ENCODE measurements at places on chromosomes 2 and 18. TPM values are rescaled to one million over a fixed set of nuclear protein-coding genes. Genes with fewer than 3 reads are reported as not detected.
A peak's percentile ranks its signal among the peaks of the same experiment; 100 is the strongest.

- DNase-seq, result no peak
Observed at GRCh38 chr18:44518666-44519065, 162.0 kb upstream of the SETBP1 start.

GRCh38 chr2:57894381-57894780, 152.2 kb upstream of the VRK2 start:
- DNase-seq, result no peak

Gene ARL4C
- total RNA-seq, result 3.5 TPM

DNA sequence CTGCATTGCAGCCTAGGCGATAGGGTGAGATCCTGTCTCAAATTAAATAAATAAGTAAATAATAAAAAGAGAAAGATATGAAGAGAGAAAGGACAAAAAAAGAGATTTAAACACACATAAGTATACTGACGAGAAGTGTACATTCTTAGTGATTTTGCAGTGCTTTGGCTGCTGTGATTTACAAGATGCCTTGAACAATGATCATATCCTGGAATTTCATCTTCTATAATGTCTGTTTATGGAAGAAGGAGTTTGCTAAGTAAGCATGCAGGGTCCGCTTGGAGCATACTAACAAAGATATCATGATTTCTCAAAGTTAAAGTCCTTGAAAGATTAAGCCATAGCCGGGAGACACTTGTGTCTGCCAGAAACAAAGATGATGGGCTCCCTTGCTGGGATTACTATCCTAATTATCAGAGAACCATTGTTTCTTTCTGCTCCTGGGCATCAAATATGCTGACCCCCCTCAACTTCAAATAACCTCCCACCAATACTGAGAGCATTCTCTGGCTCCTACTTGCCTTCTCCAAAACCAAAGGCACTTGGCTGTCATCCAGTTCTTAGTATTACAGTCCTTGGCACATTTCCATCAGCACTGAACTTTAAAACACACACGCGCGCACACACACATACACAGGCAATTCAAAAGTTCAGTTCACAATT, 47.5 kb upstream of the STAM2 start:
- DNase-seq, result peak; percentile 51

- DNase-seq, result peak; percentile 37
Observed at GRCh38 chr2:46337208-46337994, 40.2 kb downstream of the EPAS1 start.

DNA sequence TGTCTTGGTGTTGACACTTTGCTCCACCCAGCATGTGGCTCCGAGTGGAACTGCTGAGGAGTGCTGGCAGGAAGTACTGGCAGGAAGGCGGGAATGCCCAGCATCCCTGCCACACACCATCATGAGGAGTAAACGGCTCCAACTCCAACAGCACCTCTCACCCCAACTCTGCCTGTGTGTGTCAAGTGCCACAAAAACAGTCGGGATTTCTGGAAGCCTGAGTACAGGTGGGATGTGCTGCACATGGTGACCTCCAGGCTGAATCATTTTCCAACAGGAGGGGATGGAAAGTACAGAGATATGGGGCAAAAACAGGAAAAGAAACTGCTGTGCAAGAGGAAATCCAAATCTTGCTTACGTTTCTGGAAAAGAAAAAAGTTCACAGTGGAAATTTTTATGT, 53.6 kb downstream of the PARD6G start:
- no peak for DNase-seq

DNA sequence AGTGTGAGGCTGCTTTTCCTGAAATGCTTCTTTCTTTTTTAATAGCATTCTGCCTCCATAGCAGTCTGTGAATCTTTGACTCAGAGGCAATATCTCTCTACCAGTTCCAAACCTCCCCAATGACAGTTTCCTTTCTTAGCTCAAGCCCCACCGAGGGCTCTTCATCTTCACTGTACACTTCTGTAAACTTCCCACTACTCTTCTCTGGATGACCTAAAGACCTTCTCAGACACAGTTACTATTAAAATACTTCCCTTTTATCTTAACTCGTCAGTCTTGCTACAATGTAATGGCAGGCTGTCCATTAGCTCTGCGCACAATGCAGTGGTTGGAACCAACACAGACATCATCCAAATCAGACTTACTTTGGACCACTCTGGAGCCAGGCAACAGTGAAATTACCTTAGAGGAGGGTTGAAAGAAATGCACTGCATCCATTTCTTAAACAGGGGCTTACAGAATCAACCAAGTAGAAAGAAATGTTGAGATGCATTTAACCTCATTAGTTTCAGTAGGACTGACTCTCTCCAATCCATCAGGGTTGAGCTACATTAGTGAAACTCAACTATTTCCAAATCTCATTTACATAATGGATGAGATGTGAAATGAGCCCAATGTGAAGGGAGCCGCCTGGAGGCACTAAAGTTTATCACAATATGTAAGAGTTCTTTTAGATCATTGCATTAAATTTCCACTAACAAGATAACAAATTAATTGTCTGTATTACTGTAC, 343.8 kb downstream of the SETBP1 start:
- no peak for DNase-seq

DNA sequence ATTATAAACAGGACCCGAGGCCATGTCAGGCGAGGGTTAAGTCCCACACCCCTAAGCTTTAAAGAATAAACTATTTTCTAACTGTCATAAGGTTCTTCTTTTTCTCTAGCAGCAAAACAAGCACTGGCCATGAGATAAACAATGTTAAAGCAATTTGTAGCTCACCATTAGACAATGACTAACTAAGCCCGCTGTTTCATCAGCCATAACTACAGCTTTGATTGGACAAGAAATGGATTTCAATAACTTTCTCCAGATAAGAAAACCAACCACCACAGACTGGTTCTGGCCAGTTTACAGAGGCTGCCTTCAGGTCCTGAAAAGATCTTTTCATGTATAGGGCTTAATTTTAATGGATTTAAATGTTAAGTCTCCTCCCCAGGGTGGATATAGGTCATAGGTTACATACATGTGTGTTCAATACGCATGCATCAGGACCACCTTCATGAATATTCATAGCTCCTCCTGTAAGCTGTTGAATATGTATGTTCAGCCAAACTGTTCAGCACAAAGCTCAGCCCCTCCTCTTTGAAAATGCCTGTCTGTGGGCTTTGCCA, 108.7 kb upstream of the RAB6C start:
- DNase-seq, result no peak

Gene NGEF
- 2.2 TPM for total RNA-seq

Gene MOGAT1
- not detected for total RNA-seq

DNA sequence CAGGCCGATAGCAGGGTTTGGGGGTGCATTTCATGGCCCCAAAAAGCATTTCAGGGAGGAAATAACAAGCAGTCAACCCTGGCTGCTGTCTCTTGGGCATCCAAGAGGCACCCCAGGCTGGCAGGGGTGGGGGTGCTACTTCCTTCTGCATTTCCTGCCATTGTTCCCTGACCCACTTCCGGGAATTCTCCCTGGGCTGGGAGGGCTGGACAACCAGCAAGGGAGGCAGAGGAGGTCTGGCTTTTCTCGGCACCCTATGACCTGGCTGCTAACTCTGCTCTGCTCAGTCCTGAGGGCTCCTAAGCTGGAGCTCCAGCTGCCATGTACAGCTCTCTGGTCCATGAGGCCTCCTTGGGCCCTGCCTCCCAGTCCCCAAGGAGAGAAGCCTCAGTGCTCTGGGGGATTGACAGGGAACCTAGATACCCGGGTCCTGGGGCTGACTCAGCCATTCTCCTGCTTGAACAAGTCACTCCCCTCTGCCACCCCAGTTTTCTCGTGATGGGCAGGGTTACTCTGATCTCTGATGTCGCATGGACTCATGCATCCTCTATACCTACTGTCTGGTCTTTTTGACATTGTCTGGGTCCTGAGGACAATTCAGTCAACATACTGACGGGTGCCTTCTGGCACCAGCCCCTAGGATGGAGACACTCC, 47.2 kb downstream of the DYSF start:
- DNase-seq, result peak; percentile 80

- no peak for DNase-seq
Observed at GRCh38 chr2:212381428-212382102, 157.0 kb downstream of the ERBB4 start.

DNA sequence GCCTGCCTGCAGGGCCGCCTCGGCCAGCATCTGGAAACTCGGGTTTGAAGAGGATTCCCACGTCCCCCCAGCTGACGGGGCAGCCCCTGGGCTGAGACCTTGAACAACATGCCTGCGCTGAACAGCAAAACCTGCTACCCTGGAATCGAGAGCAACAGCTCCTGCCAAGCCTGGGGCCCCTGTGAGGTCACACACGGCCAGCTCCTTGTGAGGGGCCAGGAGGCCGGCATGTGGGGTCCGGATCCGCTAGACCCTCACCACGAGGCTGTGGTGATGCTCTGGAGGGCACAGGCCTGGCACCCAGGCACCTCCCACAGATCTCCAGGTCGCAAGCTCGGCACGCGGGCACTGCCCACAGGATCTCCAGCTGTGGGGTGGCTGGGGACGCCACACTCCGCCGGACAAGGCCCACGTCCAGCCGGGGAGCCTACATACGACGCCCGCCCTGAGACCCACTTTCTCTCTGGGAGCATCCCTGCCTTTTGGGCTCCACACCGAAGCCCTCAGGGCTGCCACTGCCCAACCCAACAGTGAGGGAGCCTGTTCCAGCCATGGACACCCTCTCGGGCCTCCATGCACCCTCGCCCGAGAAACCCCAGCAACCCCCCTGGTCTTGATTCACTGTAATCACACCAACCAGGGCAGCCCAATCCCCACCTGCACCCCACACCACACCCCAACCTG, 34.1 kb downstream of the SLC66A2 start:
- DNase-seq, result no peak

Gene VWA3B
- 0.28 TPM for total RNA-seq

- DNase-seq, result no peak
Observed at GRCh38 chr2:176166272-176166671, 9.2 kb downstream of the HOXD3 start.

DNA sequence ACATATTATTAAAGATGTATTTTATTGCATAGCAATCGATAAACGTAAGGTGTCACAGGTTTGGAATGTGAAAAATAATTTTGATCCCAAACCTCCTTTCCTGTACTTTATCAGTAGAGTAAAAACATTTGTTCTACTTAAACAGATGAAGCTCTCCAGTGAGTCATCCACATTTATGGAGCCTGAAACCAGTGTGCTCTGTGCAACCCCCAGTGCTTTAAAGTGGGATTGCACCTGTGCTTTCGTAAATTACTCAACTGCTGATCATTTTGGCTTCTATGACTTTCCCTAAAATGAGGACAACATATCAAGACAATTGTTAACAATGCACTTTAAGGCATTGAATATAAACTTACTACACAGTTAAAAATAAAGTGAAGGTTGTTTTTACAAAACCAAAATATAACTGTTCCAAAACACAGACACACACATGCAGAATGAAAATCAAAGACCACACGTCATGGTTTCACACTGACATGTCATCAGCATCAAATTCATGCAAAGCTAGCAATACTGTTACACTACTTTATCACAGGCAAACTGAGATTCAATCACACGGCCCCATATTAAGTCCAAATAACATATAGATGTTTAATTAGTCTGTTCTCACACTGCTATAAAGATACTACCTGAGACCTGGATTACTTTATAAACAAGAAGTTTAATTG, 9.7 kb downstream of the TMEM18 start:
- no peak for DNase-seq

DNA sequence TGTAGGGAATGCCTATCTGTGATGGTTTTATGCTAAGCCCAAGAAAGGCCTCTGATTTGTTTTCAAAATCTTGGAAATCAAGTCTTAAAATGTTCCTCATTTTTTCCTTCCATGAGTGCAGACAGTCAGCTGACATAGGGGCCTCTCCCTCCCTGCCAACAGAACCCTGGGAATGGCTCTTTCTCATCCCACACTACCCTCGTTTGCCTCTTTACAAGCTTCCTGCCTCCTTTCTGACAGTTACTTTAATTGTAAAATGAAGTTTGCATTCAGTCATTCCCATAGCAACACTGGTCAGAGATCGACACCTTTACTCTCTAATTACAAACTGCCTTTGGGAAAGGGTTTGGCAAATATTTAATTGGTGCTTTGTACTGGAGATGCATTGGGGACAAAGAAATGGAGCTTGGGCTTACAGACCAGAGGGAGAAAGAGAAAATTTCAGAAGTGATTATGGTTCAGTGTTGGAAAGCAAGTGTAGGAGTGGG, 25.4 kb downstream of the KIF5C start:
- no peak for DNase-seq

Gene DPP4
- 0.56 TPM for total RNA-seq

DNA sequence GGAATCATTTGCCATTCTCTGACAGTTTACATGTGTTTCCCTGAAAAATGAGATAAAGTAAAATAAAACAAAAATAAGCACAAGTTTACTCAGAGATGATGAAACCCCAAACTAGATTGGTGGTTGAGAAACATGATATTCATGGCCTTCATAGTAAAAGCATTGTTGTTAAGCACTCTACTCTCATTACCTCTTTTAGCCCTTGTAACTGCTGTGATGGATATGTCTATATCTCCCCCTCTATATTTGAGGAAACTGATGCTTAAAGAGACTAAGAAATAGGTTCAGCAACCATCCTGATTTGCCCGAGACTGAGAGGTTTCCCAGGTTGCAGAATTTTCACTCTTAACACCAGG, 33.9 kb upstream of the GALNT3 start:
- DNase-seq, result no peak

Gene LYPD6B
- not detected for total RNA-seq

- no peak for DNase-seq
Observed at GRCh38 chr2:217939220-217939619, 63.6 kb downstream of the TNS1 start.

Gene NT5C1B
- not detected for total RNA-seq

DNA sequence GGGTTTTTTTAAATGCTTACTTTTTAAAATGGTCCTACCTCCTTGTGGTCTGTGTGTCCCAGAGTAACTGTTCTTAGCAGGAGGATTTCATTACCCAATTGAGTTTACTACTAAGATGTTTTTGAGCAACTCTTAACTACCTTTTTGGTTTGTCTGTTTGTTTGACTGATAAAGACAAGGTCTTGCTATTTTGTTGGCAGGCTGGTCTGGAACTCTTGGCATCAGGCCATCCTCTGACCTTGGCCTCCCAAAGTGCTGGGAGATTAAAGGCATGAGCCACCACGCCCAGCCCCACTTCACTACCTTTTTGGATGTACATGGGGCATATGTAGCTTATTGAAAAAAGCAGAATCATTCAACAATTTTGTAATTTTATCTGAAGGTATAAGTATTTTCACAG, 14.9 kb downstream of the MRPS9 start:
- DNase-seq, result peak; percentile 74

DNA sequence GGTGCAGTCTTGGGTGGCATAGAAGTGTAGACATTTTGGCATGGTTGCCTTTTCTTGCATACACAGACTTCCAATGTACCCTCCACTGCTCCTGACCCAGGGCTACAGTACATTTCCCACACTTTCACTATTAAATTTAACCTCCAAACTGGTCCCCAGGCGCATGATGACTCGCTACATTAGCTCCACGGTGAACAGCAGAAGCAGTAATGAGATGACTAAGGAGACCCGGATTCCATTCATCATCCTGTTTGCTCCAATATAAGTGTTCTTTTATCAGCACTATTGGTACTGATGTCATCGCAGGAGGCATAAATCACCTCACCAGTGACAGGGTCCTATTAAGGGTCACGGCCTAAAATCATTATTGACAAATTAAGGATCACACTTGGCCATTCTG, 316.5 kb downstream of the EN1 start:
- DNase-seq, result no peak

Gene RESP18
- not detected for total RNA-seq

Measured in right cardiac atrium (tissue), 5 donors.